Smooth muscle cell of bladder (primary cell): ENCODE measurements at places on chromosomes 7 and 10. TPM values are rescaled to one million over a fixed set of nuclear protein-coding genes. Genes with fewer than 3 reads are reported as not detected.

CHRM2 gene
- 44.5 and 46.1 TPM in 2 replicates for total RNA-seq

A1CF gene
- not detected in 2 replicates for total RNA-seq

UNC5B gene
- 22.0 and 24.2 TPM in 2 replicates for total RNA-seq

FGL2 gene
- total RNA-seq = 58.2 and 114 TPM in 2 replicates

GNAI1 gene
- 52.7 and 53.5 TPM in 2 replicates for total RNA-seq
